ENCODE measurements at places on chromosomes 12 and 14.
A peak's percentile ranks its signal among the peaks of the same experiment; 100 is the strongest.

DNA sequence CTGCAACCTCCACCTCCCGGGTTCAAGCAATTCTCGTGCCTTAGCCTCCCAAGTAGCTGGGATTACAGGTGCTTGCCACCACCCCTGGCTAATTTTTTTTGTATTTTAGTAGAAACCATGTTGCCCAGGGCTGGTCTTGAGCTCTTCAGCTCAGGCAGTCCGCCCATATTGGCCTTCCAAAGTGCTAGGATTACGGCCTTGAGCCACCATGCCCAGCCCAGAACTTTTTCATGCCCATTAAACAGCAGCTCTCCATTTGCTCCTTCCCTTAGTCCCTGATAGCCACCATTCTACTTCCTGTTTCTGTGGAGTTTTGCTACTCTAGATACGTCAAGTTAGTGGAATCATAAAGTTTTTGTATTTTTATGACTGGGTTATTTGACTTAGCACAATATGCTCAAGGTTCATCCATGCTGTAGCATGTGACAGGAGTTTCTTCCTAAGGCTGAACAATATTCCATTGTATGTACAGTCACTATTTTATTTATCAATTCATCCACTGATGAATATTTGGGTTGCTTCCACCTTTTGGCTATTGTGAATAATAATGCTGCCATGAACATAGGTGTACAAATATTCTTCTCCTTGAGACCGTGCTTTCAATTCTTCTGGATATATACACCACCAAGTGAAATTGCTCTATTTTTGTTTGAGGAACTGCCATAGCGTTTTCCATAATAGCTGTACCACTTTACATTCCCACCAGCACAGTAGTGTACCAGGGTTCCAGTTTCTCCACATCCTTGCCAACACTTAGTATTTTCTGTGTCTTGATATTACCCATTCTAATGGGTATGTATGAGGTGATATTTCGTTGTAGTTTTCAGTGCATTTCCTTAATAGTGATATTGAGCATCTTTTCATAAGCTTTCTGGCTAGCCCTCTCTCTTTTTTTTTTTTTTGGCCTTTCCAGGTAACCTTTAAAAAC is 15.0 kb downstream of the ATF1 start:
- DNase-seq = no peak

DNA sequence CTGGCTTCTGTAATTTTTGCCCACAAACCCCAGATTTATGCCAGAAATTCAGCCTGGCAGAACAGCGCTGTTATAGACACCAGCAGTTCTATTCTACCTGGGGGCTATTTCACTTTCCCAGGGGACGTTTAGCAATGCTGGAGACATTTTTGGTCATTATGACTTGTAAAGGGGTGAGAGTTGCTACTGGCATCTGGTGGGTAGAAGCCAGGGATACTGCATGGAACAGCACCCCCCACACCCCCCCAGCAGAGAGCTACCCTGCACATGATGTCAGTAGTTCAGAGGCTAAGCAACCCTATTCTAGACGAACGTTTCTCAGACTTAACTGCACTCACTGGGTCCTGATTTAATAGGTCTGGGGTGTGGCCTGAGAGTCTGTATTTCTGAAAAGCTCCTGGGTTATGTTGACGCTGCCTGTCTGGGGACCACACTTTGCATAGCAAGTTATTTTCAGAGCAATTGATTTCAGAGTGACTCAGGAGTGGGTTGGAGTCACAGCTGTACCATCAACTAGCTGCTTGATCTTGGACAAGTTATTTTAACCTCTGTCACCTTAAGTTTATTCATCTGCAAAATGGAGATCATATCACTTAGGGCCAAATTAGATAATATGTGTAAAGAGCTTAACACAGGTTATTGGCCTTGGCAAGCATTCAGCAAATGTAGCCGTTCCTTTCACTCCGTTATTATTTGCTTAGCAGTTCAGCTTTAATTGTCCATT is 48.5 kb downstream of the CHST11 start:
- DNase-seq = no peak

GRCh38 chr12:2261708-2262107 is 208.9 kb downstream of the CACNA1C start:
- no peak for DNase-seq

- DNase-seq = no peak
These were observed 104.3 kb downstream of the RBM19 start for GRCh38 chr12:113861708-113862312.

DNA sequence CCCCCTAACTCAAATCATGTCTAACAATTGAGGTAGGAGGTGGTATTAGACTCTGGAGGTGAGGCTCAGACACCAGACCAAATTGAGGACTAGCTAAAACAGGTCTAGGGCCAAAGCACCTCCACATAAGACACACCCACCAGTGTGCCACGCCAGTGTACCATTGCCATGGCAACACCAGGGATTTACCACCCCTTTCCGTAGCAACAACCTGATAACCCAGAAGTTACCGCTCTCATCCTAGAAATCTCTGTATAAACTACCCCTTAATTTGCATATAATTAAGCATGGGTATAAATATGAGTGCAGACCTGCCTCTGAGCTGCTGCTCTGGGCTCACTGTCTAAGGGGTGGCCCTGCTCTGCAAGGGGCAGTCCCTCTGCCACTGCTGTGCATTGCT is 57.4 kb upstream of the PPP2R5C start:
- no peak for DNase-seq

- DNase-seq = peak; percentile 88
These were observed 37.6 kb downstream of the PACS2 start for GRCh38 chr14:105351920-105352851.

DNA sequence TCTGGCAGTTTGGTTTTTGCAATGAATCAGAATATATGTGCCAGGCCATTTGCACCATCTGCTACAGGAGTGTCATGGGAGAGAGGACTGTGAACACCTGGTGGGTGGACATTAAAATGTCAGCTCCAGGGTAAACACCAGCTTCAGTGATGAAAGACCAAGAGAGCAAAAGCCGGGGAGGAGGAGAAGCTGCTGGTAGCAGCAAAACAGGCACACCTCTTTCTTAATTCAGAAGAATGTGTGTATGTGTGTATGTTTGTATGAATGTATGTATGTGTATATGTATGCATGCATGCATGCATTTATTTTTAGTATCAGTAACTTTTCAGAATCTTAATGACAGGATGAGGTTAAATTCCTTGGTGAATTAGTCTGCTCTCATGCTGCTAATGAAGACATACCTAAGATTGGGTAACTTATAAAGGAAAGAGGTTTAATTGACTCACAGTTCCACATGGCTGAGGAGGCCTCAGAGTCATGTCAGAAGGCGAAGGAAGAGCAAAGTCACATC is 357.4 kb upstream of the PRICKLE1 start:
- no peak for DNase-seq

GRCh38 chr12:66269142-66269541 is 33.2 kb upstream of the HELB start:
- no peak for DNase-seq

- DNase-seq = no peak
These were observed 299.2 kb downstream of the LRIG3 start for GRCh38 chr12:58621126-58621525.

DNA sequence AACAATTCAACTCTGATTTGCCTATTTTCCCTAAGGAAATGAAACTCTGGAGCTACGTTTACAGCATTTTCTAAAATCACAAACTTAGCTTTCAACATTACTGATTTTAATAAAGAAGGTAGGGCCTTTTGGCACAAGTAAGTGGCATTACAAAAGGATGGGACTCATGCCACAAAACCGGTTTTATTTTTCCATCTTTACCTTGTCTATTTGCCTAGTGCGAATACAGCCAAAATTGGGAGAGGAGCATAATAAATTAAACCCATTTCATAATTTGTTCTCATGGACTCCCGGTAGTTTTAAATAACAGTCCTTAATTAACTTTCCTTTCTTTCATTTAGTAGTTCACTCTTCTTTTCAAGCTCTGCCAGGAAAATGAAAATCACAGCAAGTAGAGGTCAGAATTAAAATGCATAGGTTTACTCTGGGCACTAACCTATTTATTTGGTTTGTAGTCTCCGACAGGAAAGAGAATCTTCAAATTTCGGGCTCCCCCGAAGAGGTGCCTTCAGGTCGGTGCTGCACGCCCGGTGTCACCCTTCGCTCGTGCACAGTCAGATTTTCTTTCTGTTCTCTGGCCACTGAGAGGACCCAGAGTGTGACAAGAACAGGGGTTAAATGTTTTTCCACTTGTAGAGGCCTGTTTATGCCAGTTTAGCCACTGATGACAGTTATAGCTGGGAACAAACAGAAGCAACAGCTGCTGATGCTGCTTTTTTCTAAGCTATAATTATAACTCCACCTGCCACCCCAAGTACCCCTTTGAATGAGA is at the start of gene BEST3:
Gene BEST3, minus strand, starts transcription at position 535 of the 772 bp plus-strand sequence. CDS start 1,505 bp downstream, outside the sequence.
- DNase-seq = no peak

DNA sequence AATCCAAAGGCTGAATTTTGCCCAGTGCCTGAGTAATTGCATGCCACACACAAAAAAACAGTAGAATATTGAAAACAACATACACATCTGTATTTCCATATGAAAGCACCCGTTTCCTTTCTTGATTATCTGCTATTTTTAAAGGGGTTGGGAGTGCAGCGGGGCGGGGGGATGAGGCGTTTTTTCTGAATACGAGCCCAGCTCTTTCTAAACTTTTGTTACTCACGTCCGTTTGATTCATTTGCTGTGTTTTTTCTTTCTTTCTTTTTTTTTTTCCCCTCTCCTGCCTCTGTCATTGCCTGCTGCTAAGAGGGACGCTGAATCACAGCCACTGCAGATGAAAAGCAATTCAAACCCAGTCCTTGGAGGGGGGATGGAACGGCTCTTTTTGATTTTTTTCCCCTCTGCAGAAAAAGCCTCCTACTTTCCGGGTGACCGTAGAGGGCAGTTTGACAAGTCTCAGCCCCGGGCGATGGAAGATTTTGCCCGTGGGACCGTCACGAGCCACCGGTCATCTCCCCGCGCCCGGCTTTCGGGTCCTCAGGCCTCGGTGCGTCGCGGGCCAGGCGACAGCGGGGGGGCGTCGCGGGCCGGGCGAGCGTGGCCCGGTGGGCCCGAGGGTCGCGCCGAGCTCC is 572 bp upstream of the RASSF8 start:
- peak; percentile 34 for DNase-seq

DNA sequence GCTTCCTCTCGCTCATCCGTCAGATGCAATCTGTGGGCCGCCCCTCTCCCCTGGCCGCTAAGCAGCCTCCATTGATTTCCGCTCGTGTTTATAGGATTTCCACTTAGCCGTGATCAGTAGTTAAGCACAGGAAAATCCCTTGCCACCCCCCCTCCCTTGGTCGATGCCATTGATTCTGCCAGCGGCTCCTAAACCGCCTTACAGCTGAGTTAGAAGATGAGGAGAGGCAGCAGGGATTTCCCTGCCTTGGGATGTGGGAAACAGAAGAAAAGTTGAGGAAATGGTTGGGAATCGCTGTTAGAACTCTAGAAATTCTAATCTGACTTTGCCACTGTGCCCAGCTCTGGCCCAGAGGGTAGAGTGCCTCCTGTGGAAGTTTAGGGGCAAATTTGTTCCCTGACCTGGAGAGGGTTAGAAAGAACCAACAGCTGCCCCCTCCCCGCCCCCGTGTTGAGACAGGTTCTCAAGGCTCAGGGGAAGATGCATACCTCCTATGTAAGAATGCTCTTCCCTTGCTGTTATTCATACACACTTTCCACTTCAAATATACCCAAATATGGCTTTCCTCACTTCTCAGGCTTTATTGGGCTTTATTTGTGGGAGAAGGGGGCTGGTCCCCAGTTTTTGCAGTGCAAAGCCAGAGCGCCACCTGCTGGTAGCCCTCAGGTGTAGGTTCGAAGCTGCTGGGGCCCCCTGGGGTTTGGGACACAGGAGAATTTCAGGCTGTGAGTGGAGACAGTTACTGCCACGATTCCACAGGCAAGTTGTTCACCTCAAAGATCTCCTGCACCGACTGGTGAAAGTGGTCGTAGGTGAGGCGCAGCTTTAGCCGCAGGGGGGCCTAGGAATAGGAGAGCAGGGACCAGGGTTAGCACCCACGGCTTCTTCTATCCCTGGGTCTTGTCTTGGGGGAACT is 3.2 kb downstream of the THTPA start:
- peak; percentile 78 for DNase-seq

GRCh38 chr14:86050757-86051156 is 520.8 kb downstream of the FLRT2 start:
- no peak for DNase-seq

DNA sequence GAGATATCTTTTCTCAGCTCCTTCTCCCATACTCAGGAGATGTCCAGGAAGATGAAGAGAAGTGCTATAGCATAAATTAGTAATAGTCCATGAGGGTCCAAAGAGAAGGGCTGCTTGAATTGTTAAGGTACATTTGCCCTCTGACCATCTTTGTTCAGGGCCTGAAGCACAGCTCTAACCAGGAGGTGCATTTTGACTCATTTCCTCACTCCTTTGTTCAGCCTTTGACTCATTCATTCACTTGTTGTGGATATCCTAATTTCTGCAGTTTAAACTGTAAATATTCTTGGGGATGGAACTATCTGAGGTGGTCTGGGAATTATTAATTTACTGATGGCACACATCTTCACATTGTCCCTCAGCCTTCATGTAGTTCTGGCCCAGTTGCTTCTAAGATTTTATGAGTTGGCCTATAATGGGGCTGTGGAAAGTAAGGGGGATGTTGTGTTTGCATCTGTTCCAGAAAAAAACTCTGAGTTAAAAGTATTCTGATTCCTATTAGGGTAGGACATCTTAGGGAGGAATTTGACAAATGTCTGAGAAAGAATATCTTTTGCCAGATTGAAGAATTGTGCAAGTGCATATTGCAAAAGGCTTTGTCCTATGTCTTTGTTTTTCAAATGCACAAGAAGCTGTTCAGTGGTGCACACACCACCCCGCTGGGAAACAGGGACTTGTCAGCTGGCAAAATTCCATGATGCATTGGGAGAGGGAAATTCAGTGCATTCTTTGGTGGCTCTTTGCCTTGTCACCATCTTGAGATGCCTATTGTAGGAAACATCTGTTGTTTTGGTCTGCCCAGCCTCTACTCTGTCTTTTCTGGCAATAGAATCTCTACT is 22.1 kb downstream of the SMOC1 start:
- no peak for DNase-seq

DNA sequence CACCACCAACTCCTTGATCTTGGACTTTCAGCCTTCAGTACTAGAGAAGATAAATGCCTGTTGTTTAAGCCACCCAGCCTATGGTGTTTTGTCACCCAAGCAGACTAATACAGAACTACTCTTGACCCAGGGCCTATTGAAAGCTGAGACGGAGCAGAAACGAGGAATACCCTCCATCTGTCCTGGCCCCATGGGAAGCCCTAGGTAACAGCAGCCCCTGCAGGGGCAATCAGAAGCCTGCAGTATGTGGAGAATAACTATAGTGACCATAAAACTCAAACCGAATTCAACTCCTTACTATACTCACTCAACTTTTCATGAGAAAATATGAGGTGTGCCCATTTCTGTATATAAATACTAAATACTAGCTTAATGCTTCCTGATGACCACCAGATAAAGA is 307.4 kb downstream of the NUAK1 start:
- DNase-seq = no peak

DNA sequence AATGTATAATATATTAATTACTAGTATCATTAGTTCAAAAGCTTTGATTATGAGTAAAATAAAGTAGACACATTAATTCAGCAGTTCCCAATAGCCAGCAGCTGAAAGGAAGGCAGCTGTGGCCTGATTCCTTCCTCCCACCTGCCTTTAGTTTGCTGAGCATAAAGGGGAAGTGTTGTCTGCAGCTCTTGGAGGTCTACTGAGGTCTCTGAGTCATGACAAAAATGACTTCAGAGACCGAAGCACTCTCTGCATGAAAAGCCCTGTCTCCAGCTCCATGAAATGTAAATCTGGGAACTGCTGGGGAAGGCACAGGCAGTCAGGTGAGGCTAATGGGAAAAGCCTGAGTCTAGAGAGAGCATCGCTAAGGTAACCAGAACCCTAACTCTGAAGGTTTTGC is 165.4 kb downstream of the NRXN3 start:
- DNase-seq = no peak

GRCh38 chr12:107632246-107632645 is 53.4 kb upstream of the PWP1 start:
- no peak for DNase-seq

All from activated T-cell treated with anti-CD3 and anti-CD28 coated beads, Interleukin-2, amount 50 U/mL, for 24 hours (primary cell).